ENCODE measurements at places on chromosomes 5 and 9.
A peak's percentile ranks its signal among the peaks of the same experiment; 100 is the strongest.

GRCh38 chr9:108569624-108570023, 286.2 kb downstream of the ACTL7B start:
- DNase-seq, result no peak

- no peak for DNase-seq
Measured at GRCh38 chr9:112445196-112445595, 41.4 kb upstream of the KIAA1958 start.

- DNase-seq, result no peak
Measured at GRCh38 chr5:29218138-29218537, 1975.3 kb upstream of the CDH6 start.

DNA sequence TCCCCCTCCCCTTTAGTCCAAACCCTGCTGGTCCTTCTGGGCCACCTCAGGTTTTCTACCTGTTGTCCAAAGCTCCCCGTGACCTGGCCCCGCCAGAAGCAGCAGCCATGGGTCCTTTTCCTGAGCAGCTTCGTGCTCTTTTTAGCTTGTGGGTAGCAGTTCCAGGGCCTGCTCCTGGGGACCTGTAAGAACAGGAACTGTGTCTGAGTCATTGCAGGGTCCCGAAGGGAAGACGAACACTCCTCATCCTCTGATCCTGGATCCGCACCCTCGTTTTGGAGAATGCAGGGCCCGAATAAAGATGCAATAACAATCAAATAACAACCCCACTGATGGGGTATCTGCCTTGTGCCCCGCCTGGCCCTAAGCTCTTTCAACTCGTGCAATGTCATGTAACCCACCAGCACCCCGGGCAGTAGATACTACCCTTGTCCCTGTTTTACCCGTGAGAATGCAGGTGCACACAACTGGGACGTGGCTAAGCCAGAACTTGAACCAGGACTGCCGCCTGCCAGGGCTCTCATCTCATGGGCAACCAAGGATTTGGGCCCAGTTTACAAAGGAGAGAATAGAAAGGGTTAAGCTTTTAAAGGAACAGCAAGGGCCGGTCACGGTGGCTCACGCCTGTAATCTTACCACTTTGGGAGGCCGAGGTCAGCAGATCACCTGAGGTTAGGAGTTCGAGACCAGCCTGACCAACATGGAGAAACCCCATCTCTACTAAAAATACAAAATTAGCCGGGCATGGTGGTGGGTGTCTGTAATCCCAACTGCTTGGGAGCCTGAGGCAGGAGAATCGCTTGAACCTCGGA, 33.2 kb downstream of the NEK6 start:
- peak; percentile 48 for DNase-seq
